ENCODE measurements at places on chromosomes 1 and 21.

DNA sequence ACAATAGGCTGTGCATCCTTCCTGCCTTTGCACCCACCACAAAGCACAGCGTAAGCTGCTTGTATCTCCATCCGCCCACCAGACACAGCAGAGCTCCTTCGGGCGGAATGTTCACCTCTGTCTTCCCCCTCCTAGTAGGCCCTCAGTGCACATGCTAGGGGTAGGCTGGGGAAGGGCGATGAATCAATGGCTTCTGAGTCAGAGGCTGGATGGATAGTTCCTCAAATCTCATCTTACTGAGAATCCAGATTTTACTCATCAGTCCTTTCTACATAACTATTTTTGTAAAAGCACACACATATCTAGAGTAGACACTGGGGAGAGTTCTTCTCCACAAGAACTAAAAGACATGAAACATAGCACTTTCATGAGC, 73.8 kb downstream of the BCAR3 start:
- DNase-seq: no peak

DNA sequence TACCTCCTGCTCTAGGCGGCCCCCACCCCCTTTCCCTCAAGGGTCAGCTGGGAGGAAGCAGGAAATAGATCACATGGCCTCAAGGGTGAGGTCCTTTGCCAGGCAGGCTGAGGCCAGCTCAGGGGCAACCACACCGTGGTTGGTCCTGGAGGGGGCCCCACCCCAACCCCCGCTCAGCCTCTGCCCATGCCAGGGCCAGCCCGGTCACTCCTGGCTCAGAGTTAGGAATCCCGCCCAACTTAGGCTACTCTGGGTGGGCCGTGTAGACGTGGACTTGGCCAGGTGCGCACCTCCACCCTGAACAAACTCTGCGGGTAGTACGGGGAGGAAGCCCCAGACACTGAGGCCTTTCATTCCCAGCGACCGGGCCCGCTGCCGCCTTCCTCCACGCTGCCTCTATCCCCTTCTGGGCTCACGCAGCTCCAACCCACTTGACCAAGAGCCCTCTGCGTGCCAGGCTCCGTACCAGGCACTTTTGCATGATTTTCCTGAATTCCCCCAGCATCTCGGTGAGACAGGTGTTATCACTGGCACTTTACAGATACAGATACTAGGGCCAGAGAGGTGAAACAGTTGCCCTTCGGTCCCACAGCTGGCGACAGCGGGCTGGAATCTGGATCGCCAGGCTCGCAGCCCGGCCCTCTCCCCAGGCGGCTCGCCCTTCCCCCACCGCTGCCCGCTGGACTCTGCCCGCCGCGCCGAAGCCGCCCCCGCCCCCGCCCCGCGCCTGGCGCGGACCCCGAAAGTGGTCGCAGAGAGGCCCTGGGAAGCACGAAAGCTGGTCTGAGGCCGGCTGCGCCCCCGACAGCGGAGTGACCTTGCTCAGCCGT, 769 bp downstream of the GALE start:
- DNase-seq: no peak

DNA sequence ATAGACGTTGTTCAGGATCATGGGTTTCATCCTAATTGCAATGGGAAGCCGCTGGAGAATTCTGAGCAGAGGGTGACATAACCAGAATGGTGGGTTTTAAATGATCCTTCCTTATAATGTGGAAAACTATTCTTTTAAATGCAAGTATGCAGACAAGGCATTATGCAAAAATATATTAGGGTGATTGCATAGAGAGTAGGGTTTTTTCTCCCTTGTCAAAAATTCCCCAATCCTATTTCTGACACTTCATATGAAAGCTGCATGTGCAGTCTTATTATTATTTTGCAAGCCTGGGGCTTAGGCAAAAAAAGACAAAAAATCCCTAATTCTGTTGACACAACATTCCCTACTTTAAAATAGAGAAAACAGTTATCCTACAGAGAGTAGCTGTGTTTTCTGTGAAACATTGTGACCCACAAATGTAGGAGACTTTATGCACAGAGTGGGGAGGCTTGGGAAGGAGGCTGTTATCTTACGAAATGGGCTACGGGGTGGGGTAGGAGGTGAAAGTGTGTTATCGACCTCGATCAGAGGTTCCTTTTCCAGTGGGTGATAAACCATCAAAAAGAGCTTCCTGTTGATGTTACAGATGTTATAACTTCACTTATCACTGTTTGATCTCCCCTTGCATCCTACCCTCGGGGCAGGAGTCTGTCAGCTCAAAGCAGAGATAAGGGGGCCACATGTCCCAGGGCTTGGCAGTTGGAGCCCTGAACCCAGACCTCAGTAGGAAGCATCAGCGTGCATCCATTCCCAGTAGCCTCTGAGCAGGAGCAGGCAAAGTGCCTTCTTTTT, 27.2 kb downstream of the RHEX start:
- DNase-seq: no peak

DNA sequence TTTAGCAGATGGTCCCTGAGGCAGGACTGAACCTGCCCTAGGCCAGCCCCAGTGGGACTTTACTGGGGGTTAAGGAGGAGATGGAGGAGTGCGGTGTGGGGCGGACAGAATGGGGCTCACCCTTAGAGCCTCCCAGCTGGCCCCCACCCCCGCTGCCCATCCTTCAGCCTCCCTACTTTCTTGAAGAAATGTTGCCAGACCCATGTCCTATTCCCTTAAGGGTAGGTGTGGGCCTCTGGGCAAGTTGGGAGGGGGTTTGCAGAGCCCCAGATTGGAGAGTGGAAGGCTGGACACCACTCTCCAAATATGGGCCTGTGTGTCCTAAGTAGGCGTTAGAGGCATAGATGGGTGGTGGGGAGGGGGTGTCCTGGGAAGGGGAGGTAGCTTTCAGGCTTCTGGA, 19.2 kb upstream of the EPS8L3 start:
- DNase-seq: no peak
